Stimulated activated CD4-positive, alpha-beta T cell treated with anti-CD3 and anti-CD28 coated beads, TNF-alpha, amount 100 ng/mL, for 1 hour (primary cell): ENCODE measurements at places on chromosomes 1 and 21.

DNA sequence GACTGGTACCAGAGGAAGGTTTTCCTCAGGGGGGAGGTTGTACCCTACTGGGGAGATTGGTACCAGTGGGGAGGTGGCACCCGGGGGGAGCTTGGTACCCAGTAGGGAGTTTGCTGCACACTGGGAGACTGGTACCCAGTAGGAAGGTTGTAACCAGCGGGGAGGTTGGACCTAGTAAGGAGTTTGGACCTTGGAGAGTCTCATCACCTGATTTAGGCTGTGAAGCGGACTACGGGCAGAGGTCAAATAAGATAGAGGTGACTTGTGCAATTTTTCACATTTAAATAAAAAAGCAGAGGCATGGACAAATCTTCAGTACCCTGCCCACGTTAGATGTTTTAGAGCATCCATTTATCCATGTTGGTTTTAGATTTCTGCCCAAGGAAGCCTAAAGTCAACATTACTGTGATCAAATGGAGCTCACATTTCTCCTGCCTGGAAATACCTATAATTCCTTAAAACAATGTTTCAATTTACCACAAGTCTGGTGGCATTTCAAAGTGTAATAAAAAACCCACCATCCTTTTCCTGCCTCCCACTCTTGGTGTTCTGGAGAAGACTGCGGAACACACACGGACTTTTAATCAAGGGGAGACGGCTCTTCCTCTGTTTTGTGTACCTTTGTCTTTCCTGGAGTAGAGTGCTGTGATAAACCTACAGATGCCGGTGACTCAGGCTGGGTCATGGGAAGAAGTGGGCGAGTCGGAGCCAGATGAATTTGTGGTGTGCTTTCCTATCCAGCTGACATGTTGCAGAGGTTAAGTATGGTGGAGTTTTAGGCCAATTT lies 36.2 kb upstream of the MRPS6 start:
- no peak for DNase-seq

DNA sequence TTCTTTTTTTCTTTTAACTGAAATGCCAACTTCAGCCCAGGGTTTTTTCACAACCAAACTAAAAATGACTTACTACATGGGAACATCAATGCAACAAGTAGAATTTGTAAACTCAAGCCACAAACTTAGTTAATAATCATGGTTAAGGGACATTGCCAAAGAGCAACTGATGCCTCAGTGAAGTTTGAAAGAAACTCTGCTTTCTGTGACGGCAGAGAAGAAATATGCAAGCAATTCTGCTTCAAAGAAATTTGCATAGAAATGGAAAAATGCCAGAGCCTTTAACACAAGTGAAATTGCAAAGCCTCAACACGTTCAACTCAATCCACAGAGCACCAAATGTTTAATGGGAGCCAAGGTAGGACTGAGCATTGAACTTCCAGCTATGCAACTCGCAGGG lies 5.0 kb upstream of the CHD5 start:
- no peak for DNase-seq

DNA sequence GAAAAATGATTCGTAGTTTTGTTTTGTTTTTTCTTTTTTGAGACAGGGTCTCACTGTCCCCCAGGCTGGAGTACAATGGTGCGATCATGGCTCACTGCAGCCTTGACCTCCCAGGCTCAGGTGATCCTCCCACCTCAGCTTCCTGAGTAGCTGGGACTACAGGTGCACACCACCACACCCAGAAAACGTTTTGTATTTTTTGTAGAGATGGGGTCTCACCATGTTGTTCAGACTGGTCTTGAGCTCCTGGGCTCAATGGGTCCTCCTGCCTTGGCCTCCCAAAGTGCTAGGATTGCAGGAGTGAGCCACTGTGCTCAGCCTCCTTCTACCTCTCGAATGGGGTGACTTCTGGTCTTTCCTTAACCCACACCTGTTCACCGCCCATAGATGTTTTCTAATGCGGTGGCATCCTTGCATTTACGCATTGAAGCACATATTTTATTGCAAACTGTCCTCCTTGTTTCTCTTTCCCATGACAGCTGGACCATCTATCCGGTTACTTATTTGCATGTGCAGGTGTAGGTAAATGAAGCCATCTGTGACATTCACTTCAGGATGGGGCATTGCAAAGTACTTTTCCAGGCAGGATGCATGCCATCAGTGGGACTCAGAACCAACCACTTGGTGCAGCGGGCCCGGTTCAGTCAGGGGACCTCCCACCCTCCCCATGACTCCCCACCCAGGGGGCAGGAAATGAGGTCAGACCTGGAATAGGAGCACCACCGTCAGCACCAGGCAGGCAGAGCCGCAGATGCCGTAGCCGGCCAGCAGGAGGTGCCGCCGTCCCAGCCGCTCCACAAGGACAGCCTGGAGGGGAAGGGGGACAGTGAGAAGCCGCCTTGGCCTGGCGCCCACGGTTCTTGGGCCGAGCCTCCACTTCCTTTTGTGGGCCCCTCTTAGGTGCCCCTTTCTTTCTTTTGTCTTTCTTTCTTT lies 16.5 kb downstream of the SLC2A7 start:
- DNase-seq: no peak

- no peak for DNase-seq
These were observed 8.5 kb downstream of the KYAT3 start for GRCh38 chr1:88983791-88984559.

DNA sequence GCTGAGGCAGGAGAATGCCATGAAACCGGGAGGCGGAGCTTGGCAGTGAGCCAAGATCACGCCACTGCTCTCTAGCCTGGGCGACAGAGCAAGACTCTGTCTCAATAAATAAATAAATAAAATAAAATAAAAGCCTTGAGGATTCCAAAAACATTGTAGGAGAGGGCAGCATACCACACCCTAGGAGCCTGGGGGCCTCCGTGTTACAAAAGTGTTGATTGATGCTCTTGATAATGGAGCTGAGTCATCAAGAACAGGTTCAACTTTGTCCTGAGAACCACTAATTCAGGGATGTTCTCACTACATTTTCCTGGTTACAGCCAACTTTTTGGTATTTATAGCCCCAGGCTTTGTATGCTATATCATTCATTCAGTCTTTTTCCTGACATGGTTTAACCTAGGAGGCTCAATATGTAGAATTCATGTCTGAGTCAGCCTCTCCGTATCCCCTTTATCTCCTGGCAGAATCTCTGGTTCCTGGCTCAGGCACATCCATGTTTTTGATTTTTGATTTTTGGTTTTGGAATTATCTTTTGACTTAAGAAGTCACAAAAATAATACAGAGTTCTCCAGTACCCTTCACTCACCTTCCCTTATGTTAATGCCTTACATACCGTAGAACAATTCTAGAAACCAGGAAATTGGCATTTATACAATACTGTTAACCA lies 69.4 kb downstream of the LRRC8D start:
- DNase-seq: no peak

GRCh38 chr1:203799971-203800370 lies 4.5 kb downstream of the ZBED6 start:
- no peak for DNase-seq

DNA sequence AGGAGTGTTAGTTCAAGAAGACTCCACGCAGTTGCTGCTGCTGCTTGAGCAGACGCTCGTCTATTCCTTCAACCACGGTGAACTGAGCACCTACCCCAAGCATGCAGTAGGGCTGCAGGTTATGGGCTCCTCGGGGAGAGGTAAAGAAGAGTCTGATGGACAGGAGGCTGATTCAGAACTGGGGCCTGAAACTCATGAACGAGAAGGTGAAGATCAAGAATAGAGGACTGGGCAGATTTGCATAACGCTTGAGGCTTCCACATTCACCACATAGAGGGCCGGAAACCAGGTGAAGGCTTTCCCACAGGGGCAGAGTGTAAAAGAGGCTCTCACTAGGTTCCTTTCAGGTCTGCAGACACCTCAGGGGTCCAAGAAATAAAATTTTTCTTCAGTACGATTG lies 9.1 kb downstream of the ABCA4 start:
- no peak for DNase-seq

DNA sequence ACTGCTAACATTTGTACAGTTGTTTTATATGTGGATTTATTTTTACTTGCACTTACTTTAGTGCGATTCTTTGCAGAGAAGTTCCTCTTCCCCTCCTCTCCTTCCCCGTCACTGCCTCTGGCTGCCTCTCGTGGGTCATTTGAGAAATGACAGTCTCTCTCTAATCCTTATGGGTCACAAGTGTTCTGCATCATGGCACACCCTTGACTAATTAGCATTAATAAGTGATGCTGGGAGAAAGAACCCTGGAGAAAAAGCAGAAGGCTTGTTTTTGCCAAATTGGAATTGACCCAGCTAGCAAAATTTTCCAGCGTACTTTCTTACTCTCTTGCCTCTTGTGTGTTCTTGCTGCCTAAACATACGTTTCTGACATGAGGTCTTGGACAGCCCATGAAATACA lies 301.2 kb downstream of the DUSP10 start:
- no peak for DNase-seq

DNA sequence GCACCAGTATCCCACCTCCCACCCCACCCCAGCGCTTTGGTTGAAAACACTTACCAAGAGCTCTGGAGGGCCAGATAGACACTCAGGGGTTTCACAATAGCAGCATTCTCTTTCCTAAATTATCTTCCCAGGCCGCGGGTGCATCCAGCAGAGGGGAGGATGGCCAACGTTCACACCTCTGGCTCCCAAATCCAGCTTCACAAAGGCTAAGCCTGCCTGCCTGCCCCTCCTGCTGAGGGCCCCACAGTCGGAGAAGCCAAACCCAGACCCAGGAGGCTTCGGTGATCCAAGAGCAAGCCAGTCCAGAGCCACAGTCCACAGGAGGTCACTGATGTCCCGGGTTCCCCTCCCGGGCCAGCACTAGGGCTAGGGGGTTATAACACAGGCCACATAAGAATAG lies 231.9 kb downstream of the TRABD2B start:
- no peak for DNase-seq

DNA sequence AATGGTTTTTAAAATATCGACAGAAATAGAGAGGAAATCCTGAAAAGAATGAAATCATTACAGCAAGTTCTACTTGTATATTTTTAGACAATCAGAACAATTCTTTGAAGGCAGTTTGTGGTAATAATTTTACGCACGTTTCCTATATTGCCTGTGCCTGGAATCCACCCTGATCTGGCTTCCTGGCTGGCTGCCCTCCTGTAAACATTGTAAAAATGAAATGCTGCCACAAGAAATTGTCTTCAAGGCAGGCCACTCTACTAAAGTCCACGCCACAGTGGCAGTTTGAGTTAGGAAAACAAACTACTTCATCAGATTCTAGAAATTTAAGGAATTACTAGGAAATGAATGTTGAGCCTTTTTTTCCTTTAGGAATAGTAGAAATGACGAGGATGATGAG lies 454.5 kb upstream of the NR5A2 start:
- DNase-seq: no peak

DNA sequence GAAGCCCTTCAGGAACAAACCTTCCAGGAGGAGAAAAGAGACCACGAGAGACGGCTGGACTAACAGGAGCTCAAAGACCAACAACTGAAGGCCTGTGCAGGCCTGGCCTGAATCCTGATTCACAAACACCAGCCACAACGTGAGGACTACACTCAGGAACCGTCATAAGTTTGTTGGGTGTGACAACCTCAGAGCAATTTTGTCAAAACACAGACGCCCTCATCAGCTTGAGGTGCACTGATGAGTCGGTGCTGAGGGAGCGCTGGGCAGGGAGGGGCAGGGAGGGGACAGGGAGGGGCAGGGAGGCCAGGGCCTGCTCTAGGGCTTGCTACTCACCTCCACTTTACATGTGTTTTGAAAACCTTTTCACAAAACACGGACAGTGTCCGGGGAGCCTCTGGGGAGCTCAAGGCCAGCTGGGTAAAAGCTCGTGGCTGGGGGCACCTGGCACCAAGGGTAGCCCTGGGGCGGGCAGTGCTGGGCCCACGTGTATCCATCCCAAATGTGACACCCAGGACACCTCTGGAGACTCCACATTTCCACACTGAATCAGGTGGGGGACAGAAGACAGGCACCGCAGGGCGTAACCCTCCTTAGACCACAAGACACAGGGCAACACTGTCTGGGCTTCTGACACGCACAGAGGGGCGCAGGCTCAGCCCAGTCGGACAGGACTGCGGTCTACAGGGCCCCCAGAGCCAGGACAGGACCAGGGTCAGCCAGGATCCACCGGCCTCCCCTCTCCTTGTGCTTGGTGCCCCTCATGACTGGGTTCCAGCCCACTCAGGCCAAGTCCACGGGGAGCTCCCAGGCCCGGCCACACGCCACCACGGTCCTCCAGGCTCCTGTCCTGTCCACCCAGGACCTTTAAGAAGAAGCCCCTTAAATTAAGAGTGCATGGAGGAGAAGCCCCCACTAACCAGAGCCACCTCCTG lies 16.5 kb downstream of the LSS start:
- DNase-seq: no peak

DNA sequence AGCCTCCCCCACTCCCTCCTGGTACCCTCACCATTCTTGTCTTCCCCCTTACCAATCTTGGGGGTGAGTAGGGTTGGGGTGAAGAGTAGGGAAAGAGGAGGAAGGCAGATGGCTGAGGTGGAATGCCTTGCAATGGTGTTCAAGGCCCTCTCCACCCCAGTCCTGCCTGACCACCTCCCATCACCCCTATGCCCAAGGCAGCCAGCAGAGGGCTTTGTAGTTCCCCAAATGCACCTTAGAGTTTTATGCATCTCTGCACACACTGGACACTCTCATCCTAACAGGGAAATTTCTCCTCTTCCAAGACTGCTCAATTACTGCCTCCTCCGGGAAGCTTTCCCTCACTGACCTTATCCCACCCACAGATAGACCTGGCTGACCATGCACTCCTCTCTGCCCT lies 15.4 kb downstream of the KIF17 start:
- DNase-seq: no peak

- DNase-seq: no peak
These were observed 623.2 kb downstream of the LMO4 start for GRCh38 chr1:87951852-87952251.

GRCh38 chr1:216051071-216051470 lies 372.2 kb downstream of the USH2A start:
- DNase-seq: no peak

GRCh38 chr1:14413819-14414490 lies 184.5 kb upstream of the KAZN start:
- no peak for DNase-seq

- DNase-seq: no peak
These were observed 81.9 kb upstream of the C1orf174 start for GRCh38 chr1:3981746-3982505.

- DNase-seq: no peak
These were observed 1.0 kb downstream of the C1orf198 start for GRCh38 chr1:230867101-230867902.

DNA sequence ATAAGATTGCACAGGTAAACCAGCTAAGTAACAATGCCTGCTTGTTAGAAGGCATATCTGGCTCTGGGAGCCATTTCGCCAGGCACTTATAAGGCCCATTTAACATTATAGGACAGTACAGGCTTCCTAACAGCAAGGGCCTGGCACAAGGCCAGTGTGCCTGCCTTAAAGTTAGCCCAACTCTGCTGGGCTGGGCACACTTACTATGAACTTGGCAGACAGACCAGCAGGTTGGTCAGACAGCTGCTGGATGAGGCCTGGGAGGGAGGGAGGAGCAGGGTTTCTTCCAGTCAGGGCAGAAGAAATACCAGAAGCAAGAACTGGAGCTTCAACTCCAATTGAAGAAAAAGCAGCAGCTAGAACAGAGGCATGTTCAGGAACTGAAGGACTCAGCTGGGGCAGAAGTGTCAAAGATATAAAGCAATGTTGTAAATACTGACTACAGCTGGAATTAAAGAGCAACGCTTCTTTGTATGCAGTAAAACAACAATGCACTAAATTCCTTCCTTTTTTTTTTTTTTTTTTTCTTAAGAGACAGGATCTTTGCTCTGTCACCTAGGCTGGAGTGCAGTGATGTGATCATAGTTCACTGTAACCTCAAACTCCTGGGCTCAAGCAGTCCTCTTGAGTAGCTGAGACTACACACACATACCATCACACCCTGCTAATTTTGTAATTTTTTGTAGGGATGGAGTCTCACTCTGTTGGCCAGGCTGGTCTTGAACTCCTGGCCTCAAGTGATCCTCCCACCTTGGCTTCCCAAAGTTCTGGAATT lies 4.9 kb downstream of the CACHD1 start:
- no peak for DNase-seq
